ENCODE measurements at places on chromosomes 5 and 9. TPM values are rescaled to one million over a fixed set of nuclear protein-coding genes. Genes with fewer than 3 reads are reported as not detected.

The SLC45A2 gene
- not detected for total RNA-seq

The C6 gene
- not detected for total RNA-seq

The C9orf153 gene
- total RNA-seq = not detected

The INSL4 gene
- total RNA-seq = not detected

The INSYN2B gene
- 0.17 TPM for total RNA-seq

The NMUR2 gene
- total RNA-seq = not detected

The OTP gene
- not detected for total RNA-seq

The CD14 gene
- 0.29 TPM for total RNA-seq

The CDO1 gene
- total RNA-seq = 11.7 TPM
